ENCODE measurements at places on chromosomes 1 and 21.

DNA sequence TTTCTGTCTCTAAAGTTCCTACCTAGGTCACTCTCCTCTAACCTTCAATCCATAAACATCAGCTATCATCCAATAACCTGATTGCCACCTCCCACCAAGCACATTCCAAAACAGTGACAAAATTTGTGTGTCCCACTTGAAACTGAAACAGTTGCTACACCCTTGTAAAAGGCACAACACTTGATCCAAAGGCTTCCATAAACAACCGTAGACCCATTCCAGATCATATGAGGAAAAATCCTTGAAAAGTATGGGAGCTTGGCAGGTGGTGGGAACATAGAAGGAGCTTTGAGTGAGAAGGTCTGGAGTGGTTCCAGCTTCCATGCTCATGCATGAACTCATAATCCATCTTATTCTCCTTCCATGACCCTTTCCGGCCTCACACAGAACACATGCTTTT is 82.0 kb upstream of the ATP1A1 start:
- no peak for DNase-seq

GRCh38 chr1:201602413-201603265 is 63.7 kb downstream of the NAV1 start:
- no peak for DNase-seq

- DNase-seq, result no peak
These were observed 3.1 kb upstream of the PER3 start for GRCh38 chr1:7780976-7781375.

DNA sequence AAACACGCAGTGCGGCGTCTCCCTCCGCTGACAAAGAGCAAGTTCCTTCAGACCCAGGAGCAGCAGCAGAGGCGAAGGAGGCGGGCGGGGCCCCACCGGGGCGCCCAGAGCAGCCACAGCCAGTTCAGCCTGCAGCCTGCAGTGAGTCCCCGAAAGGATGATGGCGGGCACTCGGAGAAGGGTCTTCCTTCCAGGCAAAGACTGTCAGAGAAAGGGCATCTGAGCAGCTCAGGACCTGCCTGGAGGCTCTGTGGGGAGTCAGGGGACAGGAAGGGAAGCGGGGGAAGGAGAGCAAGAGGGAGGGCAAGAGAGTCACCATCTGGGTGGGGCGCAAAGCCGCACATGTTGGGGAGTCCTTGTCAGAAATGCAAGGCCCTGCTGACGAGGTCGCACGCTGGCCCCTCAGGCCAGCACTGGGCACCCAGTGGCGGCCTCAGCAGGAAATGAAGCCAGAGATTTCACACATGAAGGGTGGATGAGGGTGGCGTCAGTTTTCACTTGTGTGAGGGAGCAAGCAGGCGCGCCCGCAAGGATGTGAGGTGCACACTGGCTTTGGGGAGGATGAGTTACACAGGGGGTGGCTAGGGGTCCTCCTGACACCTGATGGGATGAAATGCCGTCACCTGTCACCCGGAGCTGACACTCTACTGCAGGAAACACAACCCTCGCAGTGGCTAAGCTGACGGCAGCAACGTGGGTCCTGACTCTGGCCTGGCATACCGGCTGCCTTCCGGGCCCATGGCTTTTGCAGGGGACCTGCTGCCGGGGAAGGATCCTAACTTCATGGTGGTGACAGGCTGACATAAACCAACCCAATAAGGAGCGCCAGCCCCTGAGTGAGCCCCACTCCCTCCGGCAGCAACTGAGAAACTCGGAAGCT is 6.6 kb downstream of the LRRC47 start:
- DNase-seq, result no peak

- no peak for DNase-seq
These were observed 587.2 kb downstream of the PTPRU start for GRCh38 chr1:29823561-29823960.

DNA sequence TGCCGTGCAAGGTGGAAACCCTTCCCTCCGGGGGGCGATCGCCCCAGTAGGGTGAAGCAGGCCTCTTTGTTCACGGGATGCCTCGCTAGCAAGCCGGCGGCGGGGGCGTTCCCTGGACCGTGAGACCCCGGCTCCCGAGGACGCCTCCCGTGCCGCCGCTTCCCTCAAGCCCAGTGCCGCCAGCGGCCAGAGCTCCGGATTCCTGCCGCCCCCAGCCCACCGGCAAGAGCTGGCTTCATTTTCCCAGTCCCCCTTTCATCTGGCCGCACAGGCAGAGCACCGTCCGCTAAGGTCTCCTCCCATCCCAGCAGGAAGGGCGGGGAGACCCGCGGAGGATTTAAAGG is 16.3 kb downstream of the IER5 start:
- DNase-seq, result peak; percentile 52
